ENCODE measurements at places on chromosomes 7 and 10. TPM values are rescaled to one million over a fixed set of nuclear protein-coding genes. Genes with fewer than 3 reads are reported as not detected.

The GDF10 gene
- 0.56 TPM for total RNA-seq

GRCh38 chr10:6321880-6322279, 119.1 kb downstream of the PFKFB3 start:
- H3K4me1 ChIP-seq: no peaks in the 10 kb centered on the region
- H3K4me3 ChIP-seq: no peak overlapping the region
- no peak for DNase-seq
- no peak overlapping the region for H3K27ac ChIP-seq
- no peaks in the 10 kb centered on the region for H3K27me3 ChIP-seq
- H3K36me3 ChIP-seq: peaks cover 2% of the 10 kb centered on the region

The WAC gene
- total RNA-seq: 93.1 TPM

The RNF133 gene
- total RNA-seq: not detected

DNA sequence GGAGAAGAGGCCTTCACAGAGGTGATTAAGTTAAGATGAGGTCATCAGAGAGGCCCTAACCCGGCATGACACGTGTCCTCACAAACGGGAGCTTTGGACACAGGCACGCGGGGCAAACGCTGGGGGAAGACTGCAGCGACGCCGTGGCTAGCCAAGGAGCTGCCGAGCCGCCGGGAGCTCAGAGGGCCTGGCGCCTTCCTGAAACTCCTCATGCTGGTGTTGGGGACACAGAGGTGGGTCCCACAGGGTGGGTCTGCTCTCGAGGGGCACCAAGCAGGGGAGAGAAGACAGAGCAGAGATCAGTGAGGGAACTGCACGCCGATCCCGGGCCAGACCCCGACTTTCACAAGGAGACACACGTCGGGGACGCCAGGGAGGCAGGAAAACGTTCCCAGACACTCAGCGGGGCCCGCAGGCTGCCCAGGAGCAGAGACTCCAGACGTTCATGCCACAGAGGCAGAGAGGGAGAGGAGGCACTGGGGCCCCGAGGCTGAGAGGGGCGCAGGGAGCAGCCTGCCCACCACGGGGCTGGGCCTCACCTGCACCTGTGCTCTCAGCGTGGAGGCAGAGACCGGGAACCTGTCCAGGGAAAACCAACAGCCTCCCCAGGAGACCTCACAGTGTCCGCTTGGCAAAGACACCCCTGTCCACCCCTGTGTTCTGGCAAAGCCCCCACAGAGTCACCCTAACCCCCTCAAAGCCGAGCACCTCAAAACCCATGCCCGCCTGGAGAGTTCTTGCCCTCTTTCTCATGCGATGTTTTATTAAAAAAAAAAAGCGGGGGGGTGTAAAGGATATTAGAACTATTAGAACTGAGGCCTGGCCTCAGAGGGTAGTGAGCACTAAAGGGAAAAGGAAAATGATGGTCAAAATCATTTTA, 103.8 kb downstream of the PDGFA start:
- H3K4me1 ChIP-seq: no peaks in the 10 kb centered on the region
- H3K27me3 ChIP-seq: no peaks in the 10 kb centered on the region
- no peak overlapping the region for H3K27ac ChIP-seq
- H3K4me3 ChIP-seq: no peak overlapping the region

The SRGN gene
- 966 TPM for total RNA-seq

The TPST1 gene
- total RNA-seq: 0.62 TPM

The NPY4R gene
- not detected for total RNA-seq

- H3K4me1 ChIP-seq: no peaks in the 10 kb centered on the region
- no peak overlapping the region for H3K4me3 ChIP-seq
- DNase-seq: no peak
- no peaks in the 10 kb centered on the region for H3K36me3 ChIP-seq
- no peak overlapping the region for H3K27ac ChIP-seq
- H3K27me3 ChIP-seq: peaks cover 4% of the 10 kb centered on the region
These were observed 130.8 kb upstream of the LYZL1 start for GRCh38 chr10:29158066-29158465.

DNA sequence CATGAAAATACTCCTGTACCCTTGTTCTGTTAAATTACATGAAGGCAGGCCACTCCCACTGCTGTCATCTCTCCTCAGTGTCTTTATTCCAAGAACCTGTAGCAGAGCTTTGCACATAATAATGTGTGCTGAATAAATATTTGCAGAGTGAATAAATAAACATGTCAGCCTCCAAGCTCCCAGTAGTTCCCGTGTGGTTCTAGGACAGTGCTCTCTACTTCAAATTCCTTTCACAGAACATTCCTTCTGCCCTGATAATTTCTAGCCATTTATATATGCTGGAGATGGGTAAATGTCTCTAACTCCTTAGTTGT, 20.3 kb upstream of the HYAL4 start:
- peaks cover 11% of the 10 kb centered on the region for H3K27me3 ChIP-seq
- H3K4me1 ChIP-seq: peaks cover 17% of the 10 kb centered on the region
- no peak overlapping the region for H3K4me3 ChIP-seq
- no peak overlapping the region for H3K27ac ChIP-seq
- no peak for DNase-seq

GRCh38 chr10:48694371-48695030, 9.8 kb downstream of the WDFY4 start:
- H3K27me3 ChIP-seq: peaks cover 3% of the 10 kb centered on the region
- no peak overlapping the region for H3K4me3 ChIP-seq
- H3K27ac ChIP-seq: no peak overlapping the region
- no peaks in the 10 kb centered on the region for H3K4me1 ChIP-seq
- DNase-seq: no peak

GRCh38 chr10:12235116-12235694, 39.2 kb downstream of the CDC123 start:
- H3K27me3 ChIP-seq: no peaks in the 10 kb centered on the region
- H3K4me1 ChIP-seq: peaks cover 9% of the 10 kb centered on the region
- no peak overlapping the region for H3K4me3 ChIP-seq

DNA sequence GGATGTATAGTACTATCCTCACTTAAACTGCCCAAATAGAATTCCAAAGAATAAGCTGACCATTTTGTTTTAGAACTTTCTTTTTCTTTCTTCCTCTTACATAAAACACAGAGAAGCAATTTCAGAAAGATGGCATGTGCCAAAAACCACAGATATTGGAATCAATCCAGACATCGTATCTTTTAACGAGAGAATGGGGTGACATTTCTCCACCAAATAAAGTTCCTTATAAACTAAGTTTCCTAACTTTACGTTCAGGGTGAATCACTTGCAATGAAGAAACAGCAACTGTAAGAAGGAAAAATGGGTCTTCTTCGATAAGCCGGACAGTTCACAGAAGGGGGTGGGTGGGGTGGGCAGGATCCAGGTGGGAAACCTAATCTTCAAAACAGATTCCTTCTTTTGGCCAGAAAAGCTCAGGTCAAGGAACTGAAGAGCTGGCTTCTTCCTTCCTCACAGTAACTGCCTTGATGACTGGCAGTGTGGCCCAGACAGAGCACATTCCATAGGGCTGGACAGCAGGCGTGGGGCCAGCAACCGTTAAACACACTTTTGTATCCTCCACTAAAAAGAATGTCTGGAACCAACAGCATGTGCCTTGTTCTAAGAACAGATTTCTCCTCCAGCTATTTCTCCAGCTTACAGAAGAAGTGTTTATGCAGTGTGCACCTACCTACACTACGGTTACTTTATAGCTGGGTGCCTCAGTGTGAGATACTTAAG, 31.5 kb downstream of the CREB3L2 start:
- peaks cover 14% of the 10 kb centered on the region for H3K4me1 ChIP-seq
- no peak for DNase-seq
- no peak overlapping the region for H3K4me3 ChIP-seq

DNA sequence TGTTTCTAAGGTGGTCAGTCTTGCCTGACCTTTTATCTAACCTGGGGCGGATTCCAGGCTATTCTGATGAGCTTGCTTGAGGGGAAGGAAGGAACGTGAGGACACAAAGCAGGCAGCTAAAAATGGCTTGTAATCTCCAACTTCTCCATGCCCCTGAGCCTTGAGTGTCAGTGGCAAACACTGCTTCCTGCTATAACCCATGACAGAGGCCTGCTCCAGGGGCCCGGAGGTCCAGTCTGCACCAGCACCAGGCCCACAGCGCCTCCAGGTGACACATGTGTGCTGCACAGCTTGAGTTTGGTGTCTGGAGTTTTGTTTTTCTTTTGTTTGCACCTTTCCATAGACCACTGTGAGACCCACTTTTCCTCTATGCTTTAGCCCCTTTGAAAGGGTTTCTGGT, 207.9 kb downstream of the PAXIP1 start:
- DNase-seq: no peak
- H3K4me3 ChIP-seq: no peak overlapping the region
- H3K27me3 ChIP-seq: peaks cover 9% of the 10 kb centered on the region
- H3K36me3 ChIP-seq: no peaks in the 10 kb centered on the region
- no peaks in the 10 kb centered on the region for H3K4me1 ChIP-seq

- no peaks in the 10 kb centered on the region for H3K4me1 ChIP-seq
- H3K36me3 ChIP-seq: no peaks in the 10 kb centered on the region
- no peak overlapping the region for H3K27ac ChIP-seq
- DNase-seq: no peak
These were observed 59.3 kb upstream of the VWC2 start for GRCh38 chr7:49714182-49714581.

GRCh38 chr10:13231190-13231589, 3.0 kb downstream of the UCMA start:
- H3K4me1 ChIP-seq: no peaks in the 10 kb centered on the region
- no peak overlapping the region for H3K4me3 ChIP-seq
- H3K27me3 ChIP-seq: no peaks in the 10 kb centered on the region
- no peaks in the 10 kb centered on the region for H3K36me3 ChIP-seq
- no peak for DNase-seq

- no peak for DNase-seq
- H3K4me1 ChIP-seq: no peaks in the 10 kb centered on the region
- no peaks in the 10 kb centered on the region for H3K36me3 ChIP-seq
- no peak overlapping the region for H3K27ac ChIP-seq
- no peaks in the 10 kb centered on the region for H3K27me3 ChIP-seq
These were observed 331.8 kb downstream of the CALN1 start for GRCh38 chr7:72080341-72080766.

DNA sequence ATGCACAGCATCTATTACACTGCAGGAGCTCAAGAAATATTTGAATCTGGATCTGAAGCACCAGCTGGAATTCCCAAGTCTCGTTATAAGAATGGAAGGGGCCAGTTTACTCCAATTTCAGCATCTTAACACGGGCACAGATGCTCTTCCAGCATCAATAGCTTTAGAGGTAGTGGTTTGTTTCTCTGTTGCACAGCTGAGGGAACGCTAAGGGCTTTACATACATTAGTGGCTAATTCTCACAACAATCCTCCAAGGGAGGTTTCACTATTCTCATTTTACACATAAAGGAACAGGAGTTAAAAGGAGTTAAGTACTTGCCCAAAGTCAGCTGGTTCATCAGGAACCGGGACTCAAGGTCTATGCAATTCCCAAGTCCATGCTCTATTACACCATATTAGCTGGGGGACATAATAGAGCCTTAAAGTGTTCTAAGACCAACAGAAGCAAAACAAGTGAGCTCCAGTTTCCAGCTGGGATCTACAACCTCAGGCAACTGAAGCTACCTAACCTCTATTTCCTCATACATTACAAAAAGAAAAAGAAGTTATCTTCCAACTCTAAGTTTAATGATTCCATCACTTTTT, 9.9 kb downstream of the XPNPEP1 start:
- no peak overlapping the region for H3K4me3 ChIP-seq
- no peaks in the 10 kb centered on the region for H3K27me3 ChIP-seq
- DNase-seq: no peak
- H3K4me1 ChIP-seq: peaks cover 82% of the 10 kb centered on the region
- H3K27ac ChIP-seq: peak overlapping the region; percentile 10

- no peak for DNase-seq
- H3K27me3 ChIP-seq: no peaks in the 10 kb centered on the region
- H3K27ac ChIP-seq: no peak overlapping the region
- peaks cover 3% of the 10 kb centered on the region for H3K36me3 ChIP-seq
These were observed 2.1 kb downstream of the TRDMT1 start for GRCh38 chr10:17199351-17199804.

GRCh38 chr10:13685885-13686284, 99.1 kb downstream of the PRPF18 start:
- H3K27me3 ChIP-seq: no peaks in the 10 kb centered on the region
- H3K4me1 ChIP-seq: no peaks in the 10 kb centered on the region
- H3K27ac ChIP-seq: no peak overlapping the region
- H3K36me3 ChIP-seq: no peaks in the 10 kb centered on the region

DNA sequence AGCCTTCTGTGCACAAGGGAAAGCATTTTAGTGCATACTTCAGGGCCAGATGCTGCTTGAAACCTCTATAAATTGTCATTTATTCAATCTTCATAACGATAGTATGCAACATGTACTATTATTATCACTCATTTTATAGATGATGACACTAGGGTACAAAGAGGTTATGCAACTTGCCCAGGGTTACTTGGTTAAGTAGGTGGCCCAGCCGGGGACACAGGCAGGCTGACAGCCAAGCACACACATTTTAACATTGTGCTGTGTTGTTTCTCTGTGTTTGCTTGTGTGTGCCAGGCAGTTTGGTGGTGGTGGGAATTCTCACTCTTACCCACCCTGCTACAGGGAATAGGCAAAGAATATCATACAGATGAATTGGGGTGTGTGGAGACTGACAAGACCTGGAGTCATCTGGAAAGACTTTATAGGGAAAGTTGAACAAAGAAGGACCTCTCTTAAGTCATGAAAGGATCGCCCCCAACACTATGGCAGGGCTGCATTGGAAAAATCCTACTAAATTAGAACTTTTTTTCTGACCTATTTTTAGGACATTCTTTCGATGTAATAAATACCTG, 98.9 kb downstream of the MKX start:
- H3K27ac ChIP-seq: no peak overlapping the region
- no peak for DNase-seq
- no peaks in the 10 kb centered on the region for H3K36me3 ChIP-seq
- no peaks in the 10 kb centered on the region for H3K4me1 ChIP-seq

The GBX1 gene
- total RNA-seq: not detected

DNA sequence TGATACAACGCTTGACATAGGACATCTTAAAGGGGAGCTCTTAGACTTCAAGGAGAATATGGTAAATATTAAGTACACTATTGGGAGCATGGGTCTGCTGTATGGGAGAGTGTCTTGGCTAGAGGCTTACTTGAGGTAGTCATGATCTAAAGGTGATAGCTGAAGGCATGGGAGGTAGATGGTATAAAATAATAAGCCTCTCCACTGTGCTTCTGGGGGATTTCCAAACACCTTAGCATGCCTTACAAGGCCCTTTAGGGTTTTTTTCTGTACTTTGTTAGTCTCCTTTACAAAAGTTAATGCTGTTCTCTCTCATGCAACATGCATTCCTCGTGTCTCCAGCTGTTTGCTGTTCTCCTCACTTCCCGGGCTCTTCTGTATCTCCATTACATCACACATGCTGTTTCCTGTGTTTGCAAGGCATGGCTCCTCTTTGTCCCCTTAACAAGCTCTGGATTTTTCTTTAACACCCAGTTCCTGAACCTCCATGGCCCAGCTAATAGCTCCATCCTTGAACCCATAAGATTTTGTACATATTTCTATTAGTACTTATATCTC, 449.7 kb downstream of the AUTS2 start:
- no peaks in the 10 kb centered on the region for H3K36me3 ChIP-seq
- no peak for DNase-seq
- no peaks in the 10 kb centered on the region for H3K27me3 ChIP-seq
- no peak overlapping the region for H3K27ac ChIP-seq

The SOSTDC1 gene
- not detected for total RNA-seq

DNA sequence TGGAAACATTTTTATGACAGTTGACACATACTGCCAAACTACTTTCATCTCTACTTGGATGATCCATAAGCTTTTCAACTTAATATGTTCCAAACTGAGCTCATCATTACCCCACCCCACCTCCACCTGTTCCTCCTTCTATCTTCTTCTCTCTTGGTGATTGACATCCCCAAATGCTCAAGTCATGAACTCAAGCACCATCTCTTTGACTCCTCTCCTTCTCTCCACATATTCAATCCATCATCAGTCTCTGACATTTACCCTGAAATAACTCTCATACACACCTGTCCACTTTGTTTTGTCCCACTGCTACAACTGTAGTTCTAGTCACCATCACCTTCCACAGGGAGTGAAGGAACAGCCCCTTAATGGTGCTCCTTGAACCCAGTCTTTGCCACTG, 43.3 kb downstream of the SGCE start:
- H3K4me1 ChIP-seq: no peaks in the 10 kb centered on the region
- DNase-seq: no peak
- no peaks in the 10 kb centered on the region for H3K36me3 ChIP-seq
